ENCODE measurements at places on chromosomes 12 and 14.

GRCh38 chr12:16245209-16245608 is 32.3 kb downstream of the SLC15A5 start:
- no peak for DNase-seq

- DNase-seq, result no peak
These were observed 136.0 kb downstream of the TSPAN9 start for GRCh38 chr12:3213188-3213587.

DNA sequence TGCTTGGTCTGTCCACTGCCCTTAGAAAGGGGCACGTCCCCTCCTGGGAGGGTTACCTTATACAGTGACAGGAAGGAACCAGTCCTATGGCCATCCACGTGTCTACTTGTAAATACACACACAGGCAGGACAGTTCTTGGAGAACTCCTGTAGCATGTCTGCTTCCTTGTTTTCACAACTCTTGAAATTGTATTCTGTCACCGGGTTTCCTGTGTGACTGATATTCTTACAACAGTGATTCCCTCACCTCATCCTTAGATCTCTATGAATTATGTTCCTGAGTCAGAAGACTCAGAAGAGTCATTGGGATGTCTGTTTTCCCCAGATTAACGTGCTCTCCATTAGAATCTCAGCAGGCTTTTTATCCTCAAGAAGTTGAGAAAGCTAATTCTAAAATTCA is 44.1 kb upstream of the DYNC1H1 start:
- no peak for DNase-seq

DNA sequence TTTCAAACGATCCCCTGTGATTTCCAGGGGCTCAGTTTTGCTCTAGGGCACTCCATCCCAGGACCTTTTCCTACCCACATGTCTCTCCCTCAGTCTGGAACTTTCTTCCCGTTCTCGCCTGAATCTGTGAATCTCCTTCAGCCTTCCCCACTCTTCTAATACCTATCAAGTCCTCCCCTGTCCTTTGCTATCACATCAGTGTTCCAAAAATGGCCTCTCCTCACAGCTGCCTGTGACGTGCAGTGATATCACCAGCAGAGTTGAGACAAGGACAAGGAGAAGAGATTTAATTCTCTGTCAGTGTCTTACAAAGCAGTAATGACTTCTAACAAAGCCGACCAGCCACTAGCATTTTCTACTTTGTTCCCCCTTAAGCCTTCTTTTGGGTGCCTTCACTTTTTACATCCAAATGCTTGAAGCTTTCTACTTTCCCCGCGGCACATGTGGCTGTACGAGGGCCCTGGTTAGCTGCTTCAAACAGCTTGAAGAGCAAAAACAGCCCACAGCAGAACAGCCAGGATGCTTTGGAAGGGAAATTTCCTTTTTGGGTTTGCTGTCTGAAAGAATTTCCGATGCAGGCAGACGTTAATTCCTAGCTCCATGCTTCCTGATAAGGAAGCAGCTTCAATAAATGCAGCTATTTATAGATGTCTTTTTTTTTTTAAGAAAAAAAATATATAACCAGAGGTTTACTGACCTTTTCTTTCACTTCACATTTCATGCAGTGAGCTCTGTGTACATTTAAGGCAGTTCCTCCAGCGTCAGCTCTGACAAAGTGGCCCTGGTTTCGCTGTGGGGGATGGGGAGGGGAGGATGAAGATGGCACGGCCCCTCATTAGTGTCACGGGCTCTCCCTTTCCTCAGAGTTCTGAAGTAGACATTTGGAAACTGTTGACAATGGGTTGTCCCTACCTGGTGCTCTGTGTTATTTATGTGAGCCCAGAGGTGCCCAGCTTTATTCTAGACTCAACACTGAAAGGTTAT is 109.3 kb downstream of the ETV6 start:
- DNase-seq, result no peak

- no peak for DNase-seq
These were observed 8.8 kb upstream of the GNPTAB start for GRCh38 chr12:101839324-101840283.

GRCh38 chr12:110286623-110287022 is 5.6 kb downstream of the ATP2A2 start:
- DNase-seq, result no peak

- no peak for DNase-seq
These were observed 188.7 kb upstream of the TMEM260 start for GRCh38 chr14:56390859-56391258.

GRCh38 chr14:23828001-23828400 is 125.6 kb upstream of the DHRS4 start:
- no peak for DNase-seq
